ENCODE measurements at places on chromosomes 5 and 9. TPM values are rescaled to one million over a fixed set of nuclear protein-coding genes. Genes with fewer than 3 reads are reported as not detected.

The VCAN gene
- 74.4 TPM for total RNA-seq

The ENG gene
- total RNA-seq: 12.5 TPM

The PHF24 gene
- not detected for total RNA-seq

The CD180 gene
- 2.0 TPM for total RNA-seq

The FAM221B gene
- not detected for total RNA-seq

The PCSK5 gene
- total RNA-seq: 17.9 TPM

The GABRB2 gene
- not detected for total RNA-seq

The BHMT gene
- not detected for total RNA-seq

The OR1L8 gene
- total RNA-seq: not detected

The MAP1B gene
- total RNA-seq: not detected

The TRPM3 gene
- total RNA-seq: not detected

The PFN3 gene
- total RNA-seq: not detected

The NPDC1 gene
- 43.6 TPM for total RNA-seq

The INVS gene
- 19.9 TPM for total RNA-seq

The ABCA1 gene
- total RNA-seq: 19.4 TPM

The PTGR1 gene
- not detected for total RNA-seq

The SLC6A3 gene
- total RNA-seq: not detected

The ADAMTS16 gene
- not detected for total RNA-seq

The SLIT3 gene
- not detected for total RNA-seq

Data from naive thymus-derived CD4-positive, alpha-beta T cell (primary cell).